Cardiac muscle cell (in vitro differentiated cells and primary cell): ENCODE measurements at places on chromosomes 4 and X.
A peak's percentile ranks its signal among the peaks of the same experiment; 100 is the strongest.

DNA sequence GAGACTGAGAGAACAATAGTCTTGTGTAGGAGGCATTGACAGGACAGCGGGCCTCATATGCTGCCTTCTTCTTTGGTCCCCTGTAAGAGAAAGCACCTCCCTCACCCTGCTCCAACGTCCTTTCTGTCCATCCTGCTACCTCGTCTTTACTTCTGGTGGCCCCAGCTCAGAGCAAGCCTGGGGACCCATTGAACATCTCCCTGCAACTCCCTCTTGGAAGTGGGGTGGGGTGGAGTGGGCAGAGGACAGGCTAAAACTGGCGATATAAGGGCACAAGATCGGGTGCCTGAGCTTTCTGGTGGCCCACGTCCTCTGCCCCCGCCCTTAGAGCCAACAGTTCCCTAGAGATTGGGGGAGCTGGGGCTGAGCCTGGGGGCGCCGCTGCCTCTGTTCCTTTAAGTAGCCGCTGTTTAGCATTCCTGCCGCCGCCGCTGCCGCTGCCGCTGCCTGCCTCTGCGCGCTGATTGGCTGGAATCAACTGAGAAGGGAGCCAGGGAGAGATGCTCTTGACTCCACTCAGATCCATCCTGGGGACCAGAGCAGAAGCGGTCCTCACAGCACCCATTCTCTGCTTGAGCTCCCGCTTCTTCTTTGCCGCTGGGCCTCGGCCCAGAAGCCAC, at the start of gene DLG3:
Gene DLG3, plus strand, starts transcription at position 510 of the 620 bp plus-strand sequence. CDS start 367 bp downstream, outside the sequence.
- DNase-seq, result peak; percentile 55

DNA sequence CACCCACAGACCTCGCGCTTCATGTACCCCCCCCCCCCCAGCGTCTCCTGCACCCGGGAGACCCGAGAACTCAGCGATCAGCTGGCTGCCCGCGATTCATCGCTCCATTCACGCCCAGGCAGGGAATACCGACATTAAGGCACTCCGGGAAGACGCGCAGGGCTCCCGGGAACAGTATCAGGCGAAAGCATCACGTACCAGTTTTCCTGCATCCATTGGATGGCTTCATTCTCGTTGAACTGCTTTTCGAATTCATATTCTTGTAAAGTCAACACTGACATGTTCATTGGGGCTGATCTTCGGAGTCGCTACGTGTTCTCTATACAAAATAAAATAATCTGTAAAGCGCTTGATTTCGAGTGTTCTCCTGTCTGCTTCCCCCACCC, 373 bp downstream of the ELOVL6 start:
- peak; percentile 36 for DNase-seq

DNA sequence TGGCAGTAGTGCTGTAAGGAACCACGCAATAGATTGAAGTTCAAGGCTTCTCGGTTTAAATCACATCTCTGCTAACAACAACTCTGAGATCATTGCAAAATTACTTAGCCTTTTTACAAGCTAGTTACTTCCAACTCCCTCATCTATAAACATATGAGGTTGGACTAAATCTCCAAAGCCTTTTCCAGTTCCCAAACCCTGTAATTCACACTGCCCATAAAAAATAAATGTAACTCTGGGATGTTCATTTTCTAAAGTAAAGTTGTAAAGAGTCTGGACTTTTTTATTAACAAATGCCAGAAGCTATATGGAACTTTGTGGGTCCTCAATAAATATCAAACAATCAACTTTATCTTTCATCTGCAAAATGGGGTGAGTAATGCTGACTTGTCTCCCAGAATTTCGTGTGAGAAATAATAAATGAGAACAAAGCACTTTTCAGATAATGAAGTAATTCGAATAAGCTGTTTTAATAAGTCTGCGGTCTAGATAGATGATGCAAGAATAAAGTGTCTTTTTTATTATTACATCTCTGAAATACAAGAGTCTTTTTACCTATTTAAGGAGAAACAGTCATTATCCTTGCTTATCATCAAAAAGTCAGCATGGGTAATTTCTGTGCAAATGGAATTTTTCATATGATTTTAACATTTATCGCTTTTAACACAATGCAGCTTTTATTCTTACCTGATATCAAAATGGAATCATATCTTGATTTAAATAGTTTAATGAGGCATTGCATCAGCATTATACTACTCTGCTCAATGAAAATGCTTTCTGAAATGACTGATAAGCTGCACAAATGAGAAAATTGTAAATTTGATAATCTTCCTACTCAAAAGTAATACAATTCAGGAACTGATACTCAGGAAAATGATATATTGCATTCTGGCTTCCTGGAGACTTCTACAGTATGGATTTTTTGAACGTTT, 252.6 kb downstream of the BANK1 start:
- DNase-seq, result no peak

DNA sequence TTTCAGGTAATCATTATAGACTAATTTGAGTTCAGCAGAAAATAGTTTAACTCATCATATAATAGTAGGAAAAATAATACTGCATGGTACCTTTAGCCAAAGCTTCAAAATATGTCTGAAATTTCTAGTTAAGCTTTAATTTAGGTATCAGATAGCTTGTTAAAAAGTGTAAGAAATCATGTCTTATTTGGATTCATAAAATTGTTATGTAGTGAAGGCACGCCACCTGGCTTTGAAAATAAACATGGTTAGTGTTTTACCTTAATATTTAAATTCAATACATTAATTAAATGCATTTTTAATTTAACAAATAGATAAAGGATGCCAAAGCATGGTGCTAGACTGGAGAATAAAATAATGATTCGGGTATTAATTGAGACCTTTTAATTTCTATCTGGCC, 211.4 kb downstream of the FSTL5 start:
- peak; percentile 5 for DNase-seq

- DNase-seq, result peak; percentile 70
These were observed 9.9 kb upstream of the ANAPC4 start for GRCh38 chr4:25367004-25367621.

DNA sequence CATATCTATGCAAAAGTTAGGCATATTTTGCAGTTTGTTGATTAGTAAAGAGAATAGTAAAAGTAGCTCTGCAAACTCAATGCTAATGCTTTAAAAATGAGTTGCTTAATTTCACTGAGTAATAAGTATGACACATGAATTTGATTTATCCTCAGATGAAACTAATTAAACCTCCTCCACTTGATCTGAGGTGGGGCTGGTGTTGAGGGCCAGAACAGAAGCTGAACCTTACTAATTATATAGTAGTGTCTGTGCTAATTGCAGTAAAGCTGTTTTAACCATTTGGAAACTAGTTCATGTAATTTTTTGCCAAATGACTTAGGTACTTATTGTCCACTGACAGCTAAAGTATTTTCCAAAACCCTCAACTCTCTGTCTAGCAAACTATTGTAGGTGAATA, 7.7 kb upstream of the PGAM4 start:
- DNase-seq, result no peak

DNA sequence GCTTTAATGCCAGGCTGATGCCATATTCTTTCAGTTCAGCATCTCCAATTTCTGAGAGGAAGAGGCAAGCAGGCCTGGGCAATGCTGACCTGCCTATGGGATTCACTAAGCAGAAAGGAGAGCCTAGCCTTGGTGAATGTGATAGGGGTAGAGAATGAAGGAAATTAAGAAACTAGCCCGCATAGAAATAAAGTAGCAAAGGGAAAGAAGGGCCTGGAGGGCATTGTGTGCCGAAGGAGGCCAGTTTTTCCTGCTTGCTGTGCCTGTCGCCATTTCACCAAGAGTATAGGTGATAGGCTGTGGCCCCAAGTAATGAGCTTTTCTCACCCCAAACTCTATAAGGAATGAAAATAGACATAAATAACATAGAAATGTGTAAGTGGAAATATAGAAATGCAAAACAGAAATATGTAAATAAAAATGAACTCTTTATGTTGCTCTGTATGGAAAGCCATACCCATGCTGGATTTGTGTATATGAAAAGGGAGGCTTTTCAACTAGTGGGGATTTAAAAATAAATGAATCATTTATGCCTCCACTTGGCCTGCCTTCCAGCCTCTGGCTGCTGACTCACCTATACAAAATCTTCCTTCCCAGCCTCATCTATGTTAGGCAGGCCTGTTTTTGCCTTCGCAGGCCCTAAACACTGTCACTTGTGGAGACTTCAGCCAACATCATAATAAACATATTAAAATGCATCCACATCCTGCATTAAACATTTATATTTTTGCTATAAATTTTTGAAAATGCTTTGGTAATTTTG, 5.1 kb upstream of the OCRL start:
- no peak for DNase-seq

GRCh38 chr4:28351102-28351501, 1490.5 kb downstream of the STIM2 start:
- no peak for DNase-seq

- DNase-seq, result no peak
These were observed 230.7 kb upstream of the GK2 start for GRCh38 chr4:79638735-79639134.

DNA sequence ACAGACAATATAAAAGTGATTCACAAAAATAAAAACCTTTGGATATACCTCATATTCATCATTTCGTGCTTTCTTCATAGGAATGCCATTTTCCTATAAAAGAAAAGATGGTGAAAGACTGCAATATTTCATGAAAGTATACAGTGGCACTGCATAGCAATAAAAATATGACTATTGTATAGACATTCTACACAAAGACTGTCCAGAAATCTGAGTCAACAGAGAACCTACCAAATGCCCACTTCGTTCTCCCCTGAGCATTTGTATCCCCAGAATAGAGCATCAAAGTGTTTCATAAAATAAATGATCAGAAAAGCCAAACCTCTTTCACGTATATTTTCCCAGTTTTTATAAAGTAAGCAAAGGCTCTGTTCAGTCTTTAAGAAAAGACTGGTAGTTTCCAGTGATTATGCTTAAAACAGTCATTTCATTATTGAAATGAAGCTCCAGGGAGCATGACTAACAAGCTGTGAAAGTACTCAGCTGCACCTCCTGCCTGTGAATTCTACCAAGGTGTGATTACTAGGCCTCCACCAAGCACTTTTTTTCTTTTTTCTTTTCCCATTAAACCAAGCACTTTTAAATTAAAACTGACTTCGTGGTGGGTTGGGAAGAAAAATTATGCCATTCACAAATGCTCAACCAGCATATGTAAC, 20.2 kb downstream of the PPA2 start:
- DNase-seq, result no peak
